ENCODE measurements at places on chromosomes 6 and 20. TPM values are rescaled to one million over a fixed set of nuclear protein-coding genes. Genes with fewer than 3 reads are reported as not detected.
A peak's percentile ranks its signal among the peaks of the same experiment; 100 is the strongest.

- no peak overlapping the region for H3K4me3 ChIP-seq
- no peaks in the 10 kb centered on the region for H3K36me3 ChIP-seq
- no peak for DNase-seq
- H3K4me1 ChIP-seq, result no peaks in the 10 kb centered on the region
These were observed 300.2 kb upstream of the JARID2 start for GRCh38 chr6:14945461-14946185.

Gene GRM1
- total RNA-seq, result not detected

- H3K4me3 ChIP-seq, result no peak overlapping the region
- H3K36me3 ChIP-seq, result no peaks in the 10 kb centered on the region
- DNase-seq, result no peak
- no peaks in the 10 kb centered on the region for H3K27me3 ChIP-seq
- no peaks in the 10 kb centered on the region for H3K4me1 ChIP-seq
- no peak overlapping the region for H3K27ac ChIP-seq
These were observed 535.2 kb upstream of the ID4 start for GRCh38 chr6:19301980-19302379.

DNA sequence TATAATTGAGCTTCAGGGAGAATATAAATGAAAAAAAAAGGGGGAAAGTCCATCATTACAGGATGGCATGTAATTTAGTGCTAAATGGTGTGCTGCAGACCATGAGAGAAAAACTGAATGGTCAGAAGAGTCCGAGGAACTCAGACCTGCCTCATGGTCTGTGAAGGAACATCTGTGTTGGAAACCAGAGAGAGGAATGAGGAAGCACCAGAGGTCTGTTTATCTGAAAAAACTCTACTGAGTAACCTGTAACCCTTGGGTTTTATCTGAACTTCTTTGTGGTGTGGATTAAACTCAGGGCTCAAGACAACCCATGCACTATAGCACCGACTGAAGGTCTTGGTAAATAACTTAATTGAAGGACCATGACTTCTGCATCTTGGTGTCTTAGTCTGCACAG is 108.1 kb downstream of the RNF144B start:
- no peaks in the 10 kb centered on the region for H3K27me3 ChIP-seq
- H3K4me1 ChIP-seq, result no peaks in the 10 kb centered on the region
- no peak overlapping the region for H3K27ac ChIP-seq
- no peak for DNase-seq

DNA sequence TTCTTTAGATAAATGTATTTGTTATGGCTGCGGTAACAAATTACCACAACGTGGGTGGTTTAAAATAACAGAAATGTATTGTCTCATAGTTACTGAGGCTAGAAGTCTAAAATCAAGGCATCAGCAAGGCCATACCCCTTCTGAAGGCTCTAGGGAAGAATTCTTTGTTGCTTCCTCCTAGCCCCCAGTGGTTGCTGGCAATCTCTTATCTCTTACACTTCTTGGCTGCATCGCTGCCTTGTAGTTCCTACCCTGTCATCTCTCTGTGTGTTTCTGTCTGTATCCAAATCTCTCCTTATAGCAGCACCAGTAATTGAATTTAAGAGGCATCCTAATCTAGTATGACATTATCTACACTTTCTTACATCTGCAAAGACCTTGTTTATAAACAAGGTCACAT is 534.7 kb downstream of the PHF3 start:
- no peak for DNase-seq
- no peak overlapping the region for H3K27ac ChIP-seq
- H3K36me3 ChIP-seq, result no peaks in the 10 kb centered on the region
- no peaks in the 10 kb centered on the region for H3K4me1 ChIP-seq
- no peak overlapping the region for H3K4me3 ChIP-seq

Gene TRAPPC3L
- not detected for total RNA-seq

DNA sequence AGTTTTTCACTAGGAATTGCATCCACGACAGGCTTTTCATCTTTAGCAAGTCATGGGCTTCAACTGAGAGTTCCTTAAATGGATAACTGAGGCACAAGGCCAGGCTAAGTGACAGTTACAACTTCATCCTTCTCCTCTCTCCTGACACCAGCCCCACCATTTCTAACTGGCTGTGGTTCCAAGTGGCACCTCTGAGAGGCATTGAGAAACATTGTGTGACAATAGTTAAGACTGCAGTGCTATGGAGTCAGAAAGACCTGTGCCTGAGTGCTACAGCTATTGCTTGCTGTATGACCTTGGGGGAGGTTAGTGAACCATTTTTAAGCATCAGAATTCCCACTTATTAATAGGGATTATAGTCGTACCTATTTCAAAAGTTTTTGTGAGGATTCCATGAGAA is 26.2 kb upstream of the MLIP start:
- H3K4me1 ChIP-seq, result no peaks in the 10 kb centered on the region
- H3K36me3 ChIP-seq, result no peaks in the 10 kb centered on the region
- H3K27me3 ChIP-seq, result 0 out of 2 replicates have a peak, but pooled peaks cover 2% of the 10 kb centered on the region
- no peak overlapping the region for H3K4me3 ChIP-seq

- no peak overlapping the region for H3K4me3 ChIP-seq
- H3K36me3 ChIP-seq, result no peaks in the 10 kb centered on the region
- no peaks in the 10 kb centered on the region for H3K4me1 ChIP-seq
- no peaks in the 10 kb centered on the region for H3K27me3 ChIP-seq
- no peak overlapping the region for H3K27ac ChIP-seq
These were observed 329.7 kb downstream of the BTBD9 start for GRCh38 chr6:38310061-38310460.

GRCh38 chr20:17391127-17391771 is 139.9 kb downstream of the BFSP1 start:
- H3K4me1 ChIP-seq, result no peaks in the 10 kb centered on the region
- H3K27me3 ChIP-seq, result peaks cover 4% of the 10 kb centered on the region
- no peaks in the 10 kb centered on the region for H3K36me3 ChIP-seq
- DNase-seq, result no peak
- no peak overlapping the region for H3K4me3 ChIP-seq

- H3K27ac ChIP-seq, result no peak overlapping the region
- DNase-seq, result no peak
- no peak overlapping the region for H3K4me3 ChIP-seq
- H3K4me1 ChIP-seq, result no peaks in the 10 kb centered on the region
- H3K27me3 ChIP-seq, result no peaks in the 10 kb centered on the region
These were observed 284.9 kb upstream of the TBX18 start for GRCh38 chr6:85049282-85049681.

DNA sequence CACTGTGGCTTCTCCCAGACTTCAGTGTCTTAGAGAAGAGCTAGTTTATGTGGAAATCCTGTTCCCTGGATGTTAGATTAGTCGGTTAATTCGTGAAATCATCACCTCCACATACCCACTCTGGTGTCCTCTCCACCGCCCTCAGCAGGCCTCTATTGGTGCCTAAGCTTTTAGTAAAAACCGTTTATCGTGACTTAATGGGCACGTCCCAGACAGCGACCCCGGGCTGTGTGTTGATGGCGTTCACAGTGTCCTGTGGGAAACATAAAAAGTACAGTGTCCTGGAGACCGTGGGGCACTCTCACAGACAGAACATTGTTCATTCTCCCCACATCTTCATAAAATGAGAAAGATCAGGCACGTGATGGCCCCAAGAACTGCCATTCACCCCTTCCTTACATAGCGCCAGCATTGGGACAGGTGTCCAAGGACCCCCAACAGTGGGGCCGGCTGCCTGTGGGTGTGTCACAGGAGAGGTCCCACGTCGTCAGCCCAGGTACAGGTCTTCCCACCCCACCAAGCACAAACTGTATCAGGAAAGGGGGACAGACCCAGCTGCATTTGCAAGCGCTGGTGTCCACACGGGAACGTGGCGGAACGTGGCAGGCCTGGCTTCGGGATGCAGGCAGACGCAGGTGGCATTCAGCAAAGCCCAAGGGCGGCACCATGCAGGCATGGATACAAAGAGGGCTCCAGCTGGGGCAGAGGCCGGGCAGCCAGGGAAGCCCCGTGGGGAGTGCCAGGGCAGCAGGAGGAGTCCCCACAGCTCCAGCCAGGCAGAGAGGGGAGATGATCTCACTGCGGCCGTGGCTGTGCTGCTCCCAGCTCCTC is 237.7 kb downstream of the DLL1 start:
- H3K27me3 ChIP-seq, result no peaks in the 10 kb centered on the region
- no peak for DNase-seq
- no peaks in the 10 kb centered on the region for H3K4me1 ChIP-seq
- H3K36me3 ChIP-seq, result no peaks in the 10 kb centered on the region

Gene VWA7
- 4.3 TPM for total RNA-seq

GRCh38 chr6:79203753-79204253 is 30.7 kb downstream of the HMGN3 start:
- DNase-seq, result no peak
- no peaks in the 10 kb centered on the region for H3K36me3 ChIP-seq
- no peaks in the 10 kb centered on the region for H3K27me3 ChIP-seq
- no peaks in the 10 kb centered on the region for H3K4me1 ChIP-seq
- H3K27ac ChIP-seq, result no peak overlapping the region

Gene NKX2-4
- total RNA-seq, result not detected

- H3K27me3 ChIP-seq, result no peaks in the 10 kb centered on the region
- no peak for DNase-seq
- no peak overlapping the region for H3K27ac ChIP-seq
- H3K36me3 ChIP-seq, result peaks cover 7% of the 10 kb centered on the region
These were observed 6.0 kb upstream of the LATS1 start for GRCh38 chr6:149723771-149724417.

GRCh38 chr6:45479834-45480751 is 102.4 kb upstream of the SUPT3H start:
- no peak overlapping the region for H3K27ac ChIP-seq
- no peak for DNase-seq
- H3K4me3 ChIP-seq, result no peak overlapping the region
- no peaks in the 10 kb centered on the region for H3K4me1 ChIP-seq
- no peaks in the 10 kb centered on the region for H3K36me3 ChIP-seq

GRCh38 chr6:31308050-31308844 is 36.4 kb upstream of the HLA-C start:
- H3K27me3 ChIP-seq, result peaks cover 6% of the 10 kb centered on the region
- no peak overlapping the region for H3K27ac ChIP-seq

GRCh38 chr6:52233975-52234823 is 10.1 kb downstream of the IL17F start:
- no peaks in the 10 kb centered on the region for H3K36me3 ChIP-seq
- H3K4me1 ChIP-seq, result no peaks in the 10 kb centered on the region
- peak; percentile 15 for DNase-seq
- no peak overlapping the region for H3K27ac ChIP-seq
- H3K27me3 ChIP-seq, result peaks cover 12% of the 10 kb centered on the region
- no peak overlapping the region for H3K4me3 ChIP-seq

DNA sequence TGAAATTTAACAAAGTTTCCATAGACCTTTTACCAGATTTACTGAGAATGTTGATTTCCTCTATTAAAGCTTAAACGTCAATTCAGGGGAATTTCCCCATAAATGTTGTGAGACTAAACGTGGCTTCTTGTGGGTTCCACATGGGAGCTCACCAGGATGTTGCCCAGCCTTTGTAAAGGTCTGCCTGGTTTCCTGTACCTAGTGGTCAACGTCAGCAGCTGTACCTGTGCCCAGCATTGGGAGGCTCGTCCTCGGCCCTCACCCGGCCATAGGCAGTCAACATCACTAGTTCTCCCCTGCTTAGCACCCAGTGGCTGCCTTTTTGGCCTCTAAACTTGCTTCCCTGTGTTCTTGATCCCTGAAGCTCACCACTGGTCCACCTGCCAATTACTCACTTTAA is 22.1 kb upstream of the CD83 start:
- H3K27ac ChIP-seq, result no peak overlapping the region
- DNase-seq, result no peak
- H3K4me1 ChIP-seq, result no peaks in the 10 kb centered on the region
- H3K27me3 ChIP-seq, result no peaks in the 10 kb centered on the region
- H3K36me3 ChIP-seq, result no peaks in the 10 kb centered on the region
- no peak overlapping the region for H3K4me3 ChIP-seq

DNA sequence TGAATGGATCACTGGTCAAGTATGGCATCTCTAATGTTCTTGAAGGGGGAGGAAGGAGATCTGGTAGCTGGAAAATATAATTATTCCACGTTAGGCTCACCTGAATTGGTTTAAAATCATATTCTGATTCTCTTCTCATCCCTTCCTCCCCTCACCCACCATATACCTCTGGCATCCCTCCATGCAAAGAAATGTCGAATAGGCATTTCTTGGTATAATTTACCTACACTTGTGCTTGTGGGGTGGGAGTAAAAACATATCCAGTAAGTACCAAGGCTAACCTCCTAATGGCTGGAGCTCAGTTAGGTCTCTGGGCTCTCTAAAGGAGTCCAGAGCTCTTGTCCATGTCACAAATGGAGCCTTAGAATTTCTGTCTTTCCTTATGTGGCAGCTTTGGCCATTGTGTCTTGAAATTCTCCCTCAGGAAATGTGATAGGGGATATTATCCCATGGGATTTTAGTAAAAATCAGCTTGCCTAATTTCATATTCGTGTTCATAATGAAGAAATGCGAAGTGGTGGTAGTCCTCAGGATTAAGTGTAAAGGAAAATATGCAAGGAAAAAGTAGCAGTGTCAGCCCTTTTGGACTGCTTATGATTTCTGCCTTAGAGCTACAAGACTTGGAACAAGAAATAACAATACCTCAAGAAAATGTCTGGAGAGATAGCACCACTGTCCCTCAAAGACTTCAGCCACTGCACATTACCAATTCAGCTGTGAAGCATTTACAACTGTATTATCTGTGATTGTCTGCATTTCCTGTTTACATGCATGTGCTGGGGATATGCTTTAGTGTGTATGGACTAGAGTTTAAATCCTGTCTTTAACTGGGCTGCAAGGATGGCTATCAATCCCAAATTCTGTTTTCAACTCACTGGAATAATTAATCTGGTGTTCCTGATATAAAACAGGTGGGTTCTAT is 12.3 kb downstream of the TAF11 start:
- H3K4me1 ChIP-seq, result no peaks in the 10 kb centered on the region
- peaks cover 16% of the 10 kb centered on the region for H3K36me3 ChIP-seq
- H3K27me3 ChIP-seq, result no peaks in the 10 kb centered on the region

Gene TRIM10
- total RNA-seq, result not detected

DNA sequence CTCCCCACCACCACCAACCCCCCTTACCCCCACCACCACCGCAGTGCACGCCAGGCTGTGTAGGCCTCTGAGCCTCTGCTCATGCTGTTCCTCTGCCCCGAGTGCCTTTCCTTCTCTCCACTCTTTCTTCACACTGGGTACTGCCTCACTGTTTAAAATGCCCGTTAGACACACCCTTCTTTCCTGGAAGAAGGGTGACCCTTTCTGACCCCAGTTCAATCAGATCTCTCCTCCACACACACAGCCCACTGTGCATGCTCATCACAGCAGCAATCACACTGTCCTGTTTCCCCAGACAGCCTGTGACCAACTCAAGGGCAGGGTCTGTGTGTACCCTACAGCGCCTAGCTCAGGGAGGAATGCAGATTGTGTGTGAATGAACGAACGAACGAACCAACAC is 10.0 kb downstream of the TMEM74B start:
- no peak overlapping the region for H3K27ac ChIP-seq
- no peak for DNase-seq
- no peaks in the 10 kb centered on the region for H3K4me1 ChIP-seq
- H3K36me3 ChIP-seq, result no peaks in the 10 kb centered on the region
- no peaks in the 10 kb centered on the region for H3K27me3 ChIP-seq

DNA sequence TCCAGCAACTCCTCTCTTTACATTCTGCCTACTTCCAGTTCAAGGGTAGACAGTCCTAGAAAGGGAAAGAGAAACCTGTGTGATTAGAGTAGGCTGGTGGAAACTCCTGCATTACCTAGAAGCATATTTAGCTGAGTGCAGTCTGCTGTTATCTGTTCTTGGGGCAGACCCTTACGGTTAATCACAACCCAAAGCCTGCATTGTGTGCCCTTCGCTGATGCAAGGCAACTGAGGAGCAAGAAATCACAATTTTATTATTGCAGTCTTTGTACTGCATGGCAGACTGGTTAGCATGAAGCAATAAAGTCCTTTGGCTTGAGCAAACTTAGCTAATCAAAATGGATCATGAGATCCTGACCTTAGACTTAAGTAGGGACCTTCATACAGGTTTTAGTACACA is 1.5 kb upstream of the GOPC start:
- H3K27me3 ChIP-seq, result no peaks in the 10 kb centered on the region
- H3K36me3 ChIP-seq, result no peaks in the 10 kb centered on the region
- H3K4me3 ChIP-seq, result no peak overlapping the region
- no peak for DNase-seq

Data from Panc1 (cell line).